CD4-positive, alpha-beta T cell treated with Interferon gamma for 1 hour (primary cell): ENCODE measurements at places on chromosomes 5 and 9.

DNA sequence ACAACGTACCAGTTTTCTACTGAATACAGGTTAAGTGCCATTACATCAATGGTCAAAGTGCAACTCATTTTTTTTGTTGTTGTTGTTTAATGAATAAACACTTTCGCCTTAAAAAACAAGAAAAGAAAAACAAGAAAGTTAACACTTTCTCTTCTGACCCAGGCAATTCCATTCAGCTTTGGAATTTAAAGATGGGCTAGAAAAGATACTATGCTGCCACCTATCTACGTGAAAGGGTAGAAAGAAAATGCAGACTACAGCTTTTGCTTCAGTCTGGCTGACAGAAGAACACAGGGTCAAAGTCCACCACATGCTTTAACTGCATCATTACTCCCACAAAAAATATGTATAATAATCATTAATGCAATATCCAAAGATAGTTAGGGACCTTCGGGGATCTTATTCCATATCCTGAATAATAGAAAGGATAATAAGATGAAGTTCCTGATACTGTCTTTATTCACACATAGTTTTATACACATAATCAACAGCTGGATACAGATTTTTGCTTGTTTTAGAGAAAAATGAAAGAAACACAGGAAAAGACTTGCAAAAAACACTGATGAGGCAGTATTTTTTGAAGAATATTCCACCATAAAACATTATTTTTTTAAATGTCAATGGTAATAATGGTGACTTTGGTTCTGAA, 40.4 kb downstream of the ZDHHC21 start:
- no peak for DNase-seq

DNA sequence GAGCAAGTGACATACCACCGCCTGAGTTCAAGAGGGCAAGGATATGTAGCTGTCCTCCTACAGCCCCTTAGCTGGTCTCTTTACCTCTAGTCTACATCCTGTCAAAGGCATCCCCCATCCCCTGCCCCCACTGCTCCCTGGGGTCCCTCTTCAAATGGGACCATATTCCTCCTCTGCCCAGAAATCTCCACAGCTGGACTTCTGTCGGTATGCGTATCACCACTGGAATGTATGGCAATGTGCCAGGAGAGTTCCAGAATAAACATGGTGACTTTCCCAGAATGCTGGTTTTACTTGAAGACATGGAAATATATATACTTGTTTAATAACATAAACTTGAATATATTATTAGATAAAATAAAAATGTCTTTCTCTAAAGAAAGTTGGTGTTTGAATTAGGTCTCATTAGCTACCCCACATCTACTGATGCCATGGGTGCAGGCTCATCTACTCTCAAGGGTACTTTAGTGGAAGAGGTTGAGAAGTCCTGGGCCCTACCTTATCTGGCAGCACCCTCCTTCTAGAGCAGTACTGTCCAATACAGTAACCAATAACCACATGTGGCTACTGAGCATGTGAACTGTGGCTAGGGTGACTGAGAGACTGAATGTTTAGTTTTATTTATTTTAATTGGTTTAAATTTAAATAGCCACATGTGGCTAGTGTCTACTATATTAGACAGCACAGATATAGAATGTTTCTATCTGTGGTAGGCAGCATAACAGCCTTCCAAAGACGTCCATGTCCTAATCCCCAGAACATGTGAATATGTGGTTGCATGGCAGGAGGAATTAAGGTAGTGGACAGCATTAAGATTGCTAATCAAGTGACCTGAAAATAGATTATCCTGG, 181.7 kb upstream of the SLC30A5 start:
- DNase-seq: no peak

- no peak for DNase-seq
Measured at GRCh38 chr5:160197341-160198144, 31.8 kb upstream of the FABP6 start.

GRCh38 chr5:35202319-35203111, 27.8 kb downstream of the PRLR start:
- peak; percentile 32 for DNase-seq

DNA sequence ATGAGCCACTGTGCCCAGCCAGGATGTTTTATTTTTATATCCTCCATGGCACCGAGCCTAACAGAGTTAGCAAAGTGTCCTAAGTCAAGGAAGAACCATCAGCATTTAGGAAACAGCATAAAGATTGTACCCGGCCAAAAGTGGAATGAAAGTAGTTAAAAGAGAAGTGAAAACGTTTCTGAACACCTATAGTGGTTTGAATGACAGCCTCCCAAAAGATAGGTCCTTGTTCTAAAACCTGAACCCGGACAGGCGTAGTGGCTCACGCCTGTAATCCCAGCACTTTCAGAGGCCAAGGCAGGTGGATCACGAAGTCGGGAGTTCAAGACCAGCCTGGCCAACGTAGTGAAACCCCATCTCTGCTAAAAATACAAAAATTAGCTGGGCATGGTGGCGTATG, 37.4 kb downstream of the ZFAND5 start:
- DNase-seq: no peak

DNA sequence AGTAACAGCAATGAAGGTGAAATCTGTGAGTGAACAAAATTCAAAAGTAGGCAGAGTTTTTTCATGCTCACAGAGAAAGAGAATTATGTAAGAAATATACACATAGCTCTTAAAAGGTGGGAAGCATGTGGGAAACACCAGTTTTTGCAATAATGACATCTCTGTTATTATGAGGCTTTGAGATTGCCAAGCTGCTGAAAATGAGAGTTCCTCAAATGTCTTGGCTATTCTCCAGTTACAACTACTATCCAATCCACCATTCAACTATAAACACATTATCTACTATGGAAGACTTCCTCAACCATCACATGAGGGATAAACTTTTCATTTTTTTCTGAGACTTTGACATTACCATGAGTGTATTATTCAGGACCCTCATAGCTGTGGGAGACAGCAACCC, 420.8 kb upstream of the ACTBL2 start:
- no peak for DNase-seq
